SJCRH30 (cell line): ENCODE measurements at places on chromosomes 2 and 18.

DNA sequence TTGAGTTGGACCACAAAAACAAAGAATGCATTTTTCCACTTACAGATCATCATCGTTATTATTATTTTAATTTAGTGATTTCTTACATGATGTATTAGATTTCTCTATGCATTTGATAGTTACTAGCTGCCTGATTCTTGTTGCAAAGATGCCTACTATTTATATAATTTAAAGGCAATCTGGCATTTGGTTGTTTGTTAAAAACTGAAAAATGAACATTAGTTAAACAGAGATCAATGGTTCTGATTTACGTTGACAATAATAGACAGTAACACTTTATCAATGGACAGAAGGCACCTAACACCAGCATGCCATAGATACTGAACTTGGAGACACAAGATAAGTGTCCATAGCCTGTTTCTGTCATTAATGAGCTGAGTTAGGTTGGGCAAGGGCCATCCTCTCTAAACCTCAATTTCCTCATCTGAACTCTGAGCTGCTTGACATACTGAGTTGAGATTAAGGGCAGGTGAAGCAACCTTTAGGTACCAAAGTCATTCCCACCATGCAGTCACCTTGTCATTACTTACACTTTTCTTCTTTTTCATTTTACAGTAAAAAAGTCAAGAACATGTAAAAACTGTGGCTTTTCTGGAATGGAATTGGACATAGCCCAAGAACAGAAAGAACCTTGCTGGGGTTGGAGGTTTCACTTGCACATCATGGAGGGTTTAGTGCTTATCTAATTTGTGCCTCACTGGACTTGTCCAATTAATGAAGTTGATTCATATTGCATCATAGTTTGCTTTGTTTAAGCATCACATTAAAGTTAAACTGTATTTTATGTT, 3.1 kb downstream of the CCL20 start:
- H3K4me3 ChIP-seq = no peak overlapping the region
- DNase-seq = no peak
- no peaks in the 10 kb centered on the region for H3K27me3 ChIP-seq
- no peaks in the 10 kb centered on the region; the same call in none of the 2 replicates for H3K36me3 ChIP-seq
- H3K4me1 ChIP-seq = peaks cover 12% of the 10 kb centered on the region
- H3K27ac ChIP-seq = no peak overlapping the region

- H3K36me3 ChIP-seq = no peaks in the 10 kb centered on the region
- H3K27me3 ChIP-seq = no peaks in the 10 kb centered on the region
- no peak overlapping the region for H3K4me3 ChIP-seq
- H3K4me1 ChIP-seq = peaks cover 38% of the 10 kb centered on the region
- DNase-seq = no peak
These were observed 265.4 kb downstream of the SS18 start for GRCh38 chr18:25825056-25825455.

- no peaks in the 10 kb centered on the region for H3K36me3 ChIP-seq
- no peaks in the 10 kb centered on the region for H3K27me3 ChIP-seq
- H3K4me3 ChIP-seq = no peak overlapping the region
- H3K27ac ChIP-seq = no peak overlapping the region
These were observed 25.7 kb upstream of the CRIM1 start for GRCh38 chr2:36329746-36330472.

DNA sequence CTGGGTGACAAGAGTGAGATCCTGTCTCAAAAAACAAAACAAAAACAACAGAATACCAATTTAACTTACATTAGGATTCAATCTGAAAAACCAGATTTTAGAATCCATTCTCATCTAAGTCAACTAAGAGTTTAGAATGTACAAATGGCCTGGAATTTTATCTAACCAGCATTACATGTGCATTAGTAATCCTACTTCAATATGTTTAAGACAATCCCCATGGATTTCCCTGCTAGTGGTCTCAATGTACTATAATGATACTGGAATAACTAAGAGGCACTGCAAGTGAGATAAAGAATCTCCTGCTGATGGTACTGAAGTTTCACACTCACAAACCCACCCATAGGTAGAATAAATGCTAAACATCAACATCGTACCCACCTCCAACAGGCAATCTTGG, 53.9 kb upstream of the DNER start:
- H3K4me3 ChIP-seq = no peak overlapping the region
- no peaks in the 10 kb centered on the region for H3K4me1 ChIP-seq
- no peak overlapping the region for H3K27ac ChIP-seq
- DNase-seq = no peak
- no peaks in the 10 kb centered on the region for H3K27me3 ChIP-seq

GRCh38 chr2:119702918-119703401, 24.0 kb downstream of the TMEM177 start:
- H3K4me3 ChIP-seq = no peak overlapping the region
- no peak overlapping the region for H3K27ac ChIP-seq
- H3K4me1 ChIP-seq = no peaks in the 10 kb centered on the region; the same call in 1 of the 2 replicates
- no peaks in the 10 kb centered on the region for H3K36me3 ChIP-seq

- 0 out of 2 replicates have a peak, but pooled peaks cover 2% of the 10 kb centered on the region for H3K27me3 ChIP-seq
- no peak overlapping the region for H3K27ac ChIP-seq
- DNase-seq = no peak
- H3K36me3 ChIP-seq = no peaks in the 10 kb centered on the region
These were observed 20.0 kb upstream of the KYNU start for GRCh38 chr2:142857256-142858164.

DNA sequence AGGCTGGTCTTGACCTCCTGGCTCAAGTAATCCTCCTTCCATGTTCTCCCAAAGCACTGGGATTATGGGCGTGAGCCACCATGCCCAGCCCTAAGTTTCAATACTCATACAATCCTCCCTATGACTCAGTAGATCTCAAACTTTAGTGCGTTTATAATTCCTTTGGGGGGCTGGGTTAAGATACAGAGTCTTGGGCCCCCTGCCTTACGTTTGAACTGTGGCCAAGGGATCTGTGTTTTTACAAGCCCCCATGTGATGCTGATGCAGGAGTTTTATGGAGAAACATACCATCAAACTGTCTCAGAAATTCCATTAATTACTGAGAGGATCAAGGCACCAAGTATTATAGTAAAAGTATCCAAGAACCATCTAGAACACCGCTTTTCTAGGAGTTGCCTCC, 38.2 kb upstream of the FAM136A start:
- no peak overlapping the region for H3K4me3 ChIP-seq
- no peak overlapping the region for H3K27ac ChIP-seq
- no peaks in the 10 kb centered on the region for H3K4me1 ChIP-seq

DNA sequence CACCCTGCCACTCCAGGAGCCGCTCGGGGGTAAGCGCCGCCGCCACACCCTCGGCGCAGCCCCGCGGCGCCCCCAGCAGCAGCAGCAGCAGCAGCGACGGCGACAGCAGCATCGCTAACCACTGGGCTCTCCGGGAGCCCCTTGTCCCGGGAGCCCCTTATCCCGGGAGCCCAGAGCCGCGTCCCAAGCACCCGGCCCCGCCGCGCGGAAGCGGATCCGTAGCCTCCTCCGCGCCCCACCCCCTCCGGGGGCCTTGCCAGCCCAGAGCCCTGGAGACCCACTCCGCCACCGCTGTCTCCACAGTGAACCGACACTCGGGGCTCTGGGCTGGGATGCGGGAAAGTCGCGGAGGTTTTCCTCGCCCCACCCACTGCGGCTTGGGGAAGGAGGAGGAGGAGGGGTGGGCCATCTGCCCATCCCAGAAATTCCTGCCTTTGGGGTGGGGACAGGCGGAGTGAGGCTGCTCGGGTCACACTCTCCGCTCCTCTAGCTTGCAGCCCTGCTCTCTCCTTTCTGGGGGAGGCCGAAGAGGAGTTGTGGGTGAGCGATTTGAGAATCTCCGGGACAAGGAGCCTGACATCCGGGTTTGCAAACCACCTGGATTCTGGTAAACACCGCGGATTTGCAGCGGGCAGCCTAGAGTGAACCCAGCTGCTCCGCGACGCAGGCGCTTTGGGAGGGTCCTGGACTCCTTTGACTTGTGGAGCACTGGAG, at the start of gene PLA2R1:
PLA2R1 (minus strand) TSS at position 324 of the 714 bp plus-strand sequence; CDS start at position 112, 212 bp downstream.
- no peaks in the 10 kb centered on the region for H3K27me3 ChIP-seq
- no peak for DNase-seq
- H3K27ac ChIP-seq = no peak within 1 kb of the TSS
- no peak within 1 kb of the TSS for H3K4me3 ChIP-seq

GRCh38 chr2:19073522-19073921, 284.9 kb downstream of the OSR1 start:
- no peaks in the 10 kb centered on the region for H3K27me3 ChIP-seq
- H3K4me1 ChIP-seq = peaks cover 10% of the 10 kb centered on the region
- H3K4me3 ChIP-seq = no peak overlapping the region
- peak; percentile 76 for DNase-seq

- no peak overlapping the region for H3K27ac ChIP-seq
- H3K27me3 ChIP-seq = no peaks in the 10 kb centered on the region
- H3K4me3 ChIP-seq = no peak overlapping the region
These were observed 471.4 kb downstream of the DCDC2C start for GRCh38 chr2:4174796-4175195.

GRCh38 chr2:69975853-69976462, 14.5 kb upstream of the ASPRV1 start:
- H3K27ac ChIP-seq = no peak overlapping the region
- no peak overlapping the region for H3K4me3 ChIP-seq
- no peak for DNase-seq
- H3K36me3 ChIP-seq = no peaks in the 10 kb centered on the region
- H3K27me3 ChIP-seq = no peaks in the 10 kb centered on the region

GRCh38 chr2:80893711-80894110, 589.2 kb upstream of the LRRTM1 start:
- no peaks in the 10 kb centered on the region for H3K36me3 ChIP-seq
- no peak for DNase-seq
- no peaks in the 10 kb centered on the region for H3K4me1 ChIP-seq
- H3K27me3 ChIP-seq = peaks cover 4% of the 10 kb centered on the region; the same call in 1 of the 2 replicates
- H3K4me3 ChIP-seq = no peak overlapping the region

DNA sequence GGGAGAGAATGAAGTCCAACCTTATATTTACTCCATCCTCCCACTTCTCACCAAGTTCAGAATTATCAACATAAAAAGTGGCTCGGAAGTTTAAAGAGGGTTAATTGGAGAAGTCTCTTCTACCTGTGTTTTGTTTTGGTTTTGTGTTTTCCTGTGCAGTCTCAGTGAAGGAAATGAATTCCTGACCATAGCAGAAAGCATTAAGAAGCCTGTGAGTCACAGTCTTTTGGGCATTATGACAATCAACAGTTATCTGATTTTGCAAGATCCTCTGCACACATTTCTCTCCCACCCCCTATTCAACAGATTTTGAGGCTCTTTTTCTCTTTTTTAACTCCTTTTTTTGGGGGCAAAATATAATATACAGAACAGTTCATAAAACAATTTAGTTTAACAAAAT, 8.6 kb upstream of the RPL37A start:
- H3K36me3 ChIP-seq = no peaks in the 10 kb centered on the region
- H3K4me1 ChIP-seq = no peaks in the 10 kb centered on the region
- no peak for DNase-seq
- H3K27ac ChIP-seq = no peak overlapping the region
- no peaks in the 10 kb centered on the region for H3K27me3 ChIP-seq
- no peak overlapping the region for H3K4me3 ChIP-seq

GRCh38 chr2:53907582-53907981, 47.8 kb upstream of the GPR75 start:
- H3K36me3 ChIP-seq = peaks cover 89% of the 10 kb centered on the region
- no peak for DNase-seq
- H3K4me3 ChIP-seq = no peak overlapping the region
- H3K27me3 ChIP-seq = no peaks in the 10 kb centered on the region
- no peaks in the 10 kb centered on the region for H3K4me1 ChIP-seq

DNA sequence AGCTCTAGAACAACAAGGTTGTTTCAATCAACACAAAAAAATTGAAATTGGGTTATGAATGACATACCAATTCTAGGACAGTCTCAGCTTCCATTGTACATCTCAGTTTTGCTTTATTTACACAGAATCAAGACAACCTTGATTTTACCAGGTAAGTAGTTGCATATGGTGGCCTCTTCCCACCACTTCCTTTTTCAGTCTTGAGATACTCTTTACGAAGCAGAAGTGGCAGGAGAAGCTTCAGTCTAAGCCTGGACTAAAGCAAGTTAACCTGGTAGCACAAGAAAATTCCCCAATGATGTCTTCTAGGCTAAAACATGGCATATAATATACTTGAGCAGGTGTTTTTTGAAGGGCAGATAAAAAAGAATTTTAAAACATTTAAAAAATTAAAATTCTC, 10.7 kb upstream of the FAM136A start:
- DNase-seq = no peak
- H3K27ac ChIP-seq = no peak overlapping the region
- peaks cover 25% of the 10 kb centered on the region for H3K27me3 ChIP-seq
- no peaks in the 10 kb centered on the region for H3K36me3 ChIP-seq

DNA sequence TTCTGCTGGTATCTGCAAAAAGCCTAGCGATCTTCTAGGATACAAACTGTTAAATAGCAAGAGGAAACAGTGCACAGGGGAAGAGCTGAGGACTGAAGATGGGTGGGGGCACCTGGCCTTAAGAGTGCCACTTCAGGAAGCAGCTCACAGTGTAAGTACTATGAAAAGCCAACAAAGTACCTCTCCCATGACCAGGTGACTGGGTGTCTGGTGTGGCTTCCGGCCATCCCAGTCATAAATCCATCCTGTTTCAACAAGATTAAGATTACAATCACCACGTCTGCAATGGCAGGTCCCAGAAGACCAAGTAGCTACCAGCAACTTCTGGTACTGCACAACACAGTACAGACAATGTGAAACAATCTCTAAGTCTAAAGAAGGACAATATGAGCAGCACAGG, 15.9 kb downstream of the ERFE start:
- no peak overlapping the region for H3K4me3 ChIP-seq
- H3K4me1 ChIP-seq = no peaks in the 10 kb centered on the region; the same call in 1 of the 2 replicates
- no peaks in the 10 kb centered on the region for H3K27me3 ChIP-seq
- H3K36me3 ChIP-seq = peaks cover 85% of the 10 kb centered on the region
- DNase-seq = no peak

DNA sequence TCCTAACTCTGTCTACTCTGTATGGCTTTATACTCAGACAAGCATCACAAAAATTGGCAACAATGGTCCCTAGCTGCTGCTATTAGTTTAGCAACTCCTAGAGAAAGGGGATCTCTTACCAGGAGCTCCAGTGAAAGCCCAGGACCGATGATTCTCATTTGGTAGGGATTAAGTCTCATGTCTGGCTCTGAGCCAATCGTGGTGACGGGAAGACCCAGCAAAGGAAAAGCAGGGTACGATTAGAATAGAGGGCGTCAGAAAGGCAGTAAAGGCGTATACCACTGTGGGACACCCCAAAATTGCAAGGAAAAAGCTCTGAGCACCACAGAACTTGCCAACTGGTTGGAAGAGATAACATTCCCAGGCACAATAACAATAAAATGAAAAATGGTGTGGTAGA, 129.5 kb downstream of the MTCL1 start:
- no peak overlapping the region; the same call in 1 of the 2 replicates for H3K27ac ChIP-seq
- no peaks in the 10 kb centered on the region for H3K27me3 ChIP-seq
- no peak for DNase-seq
- no peaks in the 10 kb centered on the region for H3K4me1 ChIP-seq
- H3K36me3 ChIP-seq = no peaks in the 10 kb centered on the region

- H3K4me1 ChIP-seq = peaks cover 40% of the 10 kb centered on the region
- no peak overlapping the region for H3K4me3 ChIP-seq
These were observed 1.6 kb upstream of the SNED1 start for GRCh38 chr2:240996834-240997140.

- no peak for DNase-seq
- no peaks in the 10 kb centered on the region for H3K4me1 ChIP-seq
- no peak overlapping the region for H3K4me3 ChIP-seq
- no peaks in the 10 kb centered on the region for H3K27me3 ChIP-seq
- H3K27ac ChIP-seq = no peak overlapping the region
These were observed 31.3 kb downstream of the ACKR3 start for GRCh38 chr2:236600892-236601291.

GRCh38 chr18:77056344-77057005, 76.1 kb downstream of the MBP start:
- no peak overlapping the region for H3K4me3 ChIP-seq
- no peak for DNase-seq
- peaks cover 8% of the 10 kb centered on the region; the same call in 1 of the 2 replicates for H3K4me1 ChIP-seq
- no peak overlapping the region for H3K27ac ChIP-seq
- H3K36me3 ChIP-seq = no peaks in the 10 kb centered on the region
- H3K27me3 ChIP-seq = no peaks in the 10 kb centered on the region
